ENCODE measurements at places on chromosomes 5 and 9.

- no peak for DNase-seq
Observed at GRCh38 chr5:178383919-178384815, 151.6 kb upstream of the PHYKPL start.

DNA sequence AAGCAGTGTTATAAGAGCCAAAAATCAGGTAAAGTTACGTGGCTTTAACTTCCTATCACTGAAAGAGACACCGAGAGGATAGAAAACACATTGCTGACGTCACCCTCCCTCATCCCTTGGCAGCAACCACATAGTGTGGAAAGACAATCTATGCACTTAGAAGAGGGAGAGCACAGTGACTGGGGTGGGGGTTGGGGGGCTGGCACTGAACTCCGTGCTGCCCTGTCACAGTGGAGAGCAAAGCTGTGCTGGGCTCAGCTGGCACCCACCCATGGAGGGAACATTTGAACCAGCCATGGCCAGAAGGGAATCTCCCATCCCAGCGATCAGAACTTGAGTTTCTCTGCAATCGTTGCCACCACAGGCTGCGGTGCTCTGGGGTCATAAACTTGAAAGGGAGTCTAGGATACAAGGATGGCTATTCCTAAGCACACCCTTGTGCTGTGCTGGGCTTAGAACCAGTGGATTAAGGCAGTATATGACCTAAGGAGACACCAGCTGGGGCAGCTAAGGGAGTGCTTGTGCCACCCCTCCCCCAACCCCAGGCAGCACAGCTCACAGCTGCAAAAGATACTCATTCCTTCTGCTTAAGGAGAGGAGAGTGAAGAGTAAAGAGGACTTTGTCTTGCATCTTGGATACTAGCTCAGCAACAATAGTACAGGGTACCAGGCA lies 73.4 kb downstream of the KIAA0825 start:
- DNase-seq, result peak; percentile 14

DNA sequence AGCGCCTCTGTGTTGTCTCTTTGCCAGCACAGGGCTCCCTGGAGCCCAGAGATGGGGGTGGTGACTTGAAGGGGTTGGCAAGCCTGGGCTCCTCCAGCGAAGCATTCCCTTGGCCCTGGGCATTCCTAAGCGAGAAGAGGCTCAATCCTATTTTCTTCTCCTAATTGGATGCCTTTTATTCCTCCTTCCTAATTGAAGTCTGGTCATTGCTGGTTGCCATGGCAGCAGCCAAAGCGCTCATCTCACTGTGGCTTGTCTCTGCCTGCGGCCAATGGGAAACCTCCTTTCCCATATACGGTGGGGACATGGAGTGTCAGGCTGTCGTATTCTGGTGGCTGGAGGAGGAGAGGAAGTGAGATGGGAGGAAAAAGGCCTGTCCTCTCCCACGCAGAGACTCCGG lies 52.3 kb upstream of the RARS1 start:
- DNase-seq, result no peak

- DNase-seq, result no peak
Observed at GRCh38 chr5:107301999-107302398, 368.7 kb downstream of the EFNA5 start.

DNA sequence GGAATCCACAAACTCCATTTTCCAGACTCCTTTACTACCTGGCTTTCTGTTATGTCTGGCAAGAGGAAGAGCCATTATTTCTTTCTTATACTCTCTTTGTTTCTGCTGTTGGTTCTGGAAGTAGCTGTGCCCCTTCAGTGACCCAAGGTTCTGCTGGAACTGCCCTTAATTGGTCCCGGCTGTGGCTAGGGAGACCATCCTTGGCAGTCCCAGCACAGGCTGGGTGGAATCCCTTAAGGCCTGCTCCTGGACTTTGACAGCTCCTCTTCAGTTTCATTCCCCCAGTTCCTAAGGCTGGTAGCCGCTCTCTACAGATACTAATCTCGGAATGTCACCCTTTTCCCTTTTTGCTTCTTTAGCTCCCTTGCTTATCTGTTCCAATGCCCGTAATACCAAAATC lies 81.9 kb upstream of the GLIS3 start:
- DNase-seq, result no peak

All from NB4 (cell line).